ENCODE measurements at places on chromosomes 11 and 22. TPM values are rescaled to one million over a fixed set of nuclear protein-coding genes. Genes with fewer than 3 reads are reported as not detected.

GAB4 gene
- not detected for total RNA-seq

- H3K4me3 ChIP-seq, result no peak overlapping the region
- no peak overlapping the region for H3K27ac ChIP-seq
- no peak for DNase-seq
Observed at GRCh38 chr11:115390441-115390840, 113.8 kb downstream of the CADM1 start.

- no peak for DNase-seq
- peaks cover 33% of the 10 kb centered on the region for H3K36me3 ChIP-seq
- H3K27me3 ChIP-seq, result no peaks in the 10 kb centered on the region
- peaks cover 22% of the 10 kb centered on the region for H3K4me1 ChIP-seq
- no peak overlapping the region for H3K27ac ChIP-seq
Observed at GRCh38 chr11:116953530-116954285, 116.3 kb upstream of the APOA1 start.

DNA sequence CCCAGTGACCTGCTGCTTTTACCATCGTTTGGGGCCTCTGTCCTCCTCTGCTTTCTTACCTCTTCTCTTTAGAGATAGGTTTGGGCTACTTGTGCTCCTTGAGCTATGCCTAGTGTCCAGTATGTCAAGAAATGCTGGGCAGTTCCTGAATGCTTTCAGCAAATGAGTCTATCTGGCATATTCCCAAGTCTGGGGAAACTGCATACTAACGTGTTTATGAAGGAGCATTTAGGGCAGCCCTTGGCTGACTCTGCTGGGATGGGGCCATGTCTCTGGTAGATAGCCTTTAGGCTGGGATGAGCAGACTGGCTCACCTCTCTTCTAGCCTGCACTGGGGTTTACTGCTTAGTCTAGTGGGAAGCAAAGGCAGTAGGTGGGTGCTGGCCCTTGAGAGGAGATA lies 43.7 kb upstream of the SUSD2 start:
- H3K4me3 ChIP-seq, result no peak overlapping the region
- H3K27ac ChIP-seq, result no peak overlapping the region
- peaks cover 29% of the 10 kb centered on the region for H3K4me1 ChIP-seq
- DNase-seq, result no peak

- H3K4me3 ChIP-seq, result peak overlapping the region; percentile 73
- H3K4me1 ChIP-seq, result peaks cover 46% of the 10 kb centered on the region
- H3K36me3 ChIP-seq, result peaks cover 45% of the 10 kb centered on the region
Observed at GRCh38 chr11:83063073-83063754, 8.5 kb downstream of the RAB30 start.

DNA sequence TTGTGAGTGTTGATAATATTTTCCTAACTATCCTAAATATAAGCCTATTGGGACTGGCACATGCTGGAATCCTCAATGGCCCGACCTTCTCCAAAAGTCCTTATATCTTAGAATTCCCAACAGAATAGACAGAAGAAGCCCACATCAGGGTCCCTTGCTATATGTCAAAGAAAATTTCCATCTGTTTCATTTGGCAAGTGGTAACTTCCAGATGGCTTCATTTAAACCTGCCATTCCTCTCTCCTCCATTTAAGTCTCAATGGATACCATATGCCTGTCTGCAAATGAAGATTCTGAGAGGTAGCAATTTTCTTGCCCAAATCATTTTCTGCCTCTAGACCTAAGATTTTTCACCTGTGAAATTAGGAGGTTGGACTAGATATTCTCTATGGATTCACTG lies 73.1 kb upstream of the KCNA4 start:
- H3K4me3 ChIP-seq, result no peak overlapping the region
- no peaks in the 10 kb centered on the region for H3K4me1 ChIP-seq
- H3K27me3 ChIP-seq, result no peaks in the 10 kb centered on the region
- no peak overlapping the region for H3K27ac ChIP-seq

PITPNM1 gene
- 120 TPM for total RNA-seq

GRCh38 chr11:15651033-15651432 lies 536.3 kb downstream of the INSC start:
- H3K27me3 ChIP-seq, result peaks cover 19% of the 10 kb centered on the region
- no peak overlapping the region for H3K27ac ChIP-seq
- H3K36me3 ChIP-seq, result no peaks in the 10 kb centered on the region
- no peak for DNase-seq
- no peak overlapping the region for H3K4me3 ChIP-seq

DNA sequence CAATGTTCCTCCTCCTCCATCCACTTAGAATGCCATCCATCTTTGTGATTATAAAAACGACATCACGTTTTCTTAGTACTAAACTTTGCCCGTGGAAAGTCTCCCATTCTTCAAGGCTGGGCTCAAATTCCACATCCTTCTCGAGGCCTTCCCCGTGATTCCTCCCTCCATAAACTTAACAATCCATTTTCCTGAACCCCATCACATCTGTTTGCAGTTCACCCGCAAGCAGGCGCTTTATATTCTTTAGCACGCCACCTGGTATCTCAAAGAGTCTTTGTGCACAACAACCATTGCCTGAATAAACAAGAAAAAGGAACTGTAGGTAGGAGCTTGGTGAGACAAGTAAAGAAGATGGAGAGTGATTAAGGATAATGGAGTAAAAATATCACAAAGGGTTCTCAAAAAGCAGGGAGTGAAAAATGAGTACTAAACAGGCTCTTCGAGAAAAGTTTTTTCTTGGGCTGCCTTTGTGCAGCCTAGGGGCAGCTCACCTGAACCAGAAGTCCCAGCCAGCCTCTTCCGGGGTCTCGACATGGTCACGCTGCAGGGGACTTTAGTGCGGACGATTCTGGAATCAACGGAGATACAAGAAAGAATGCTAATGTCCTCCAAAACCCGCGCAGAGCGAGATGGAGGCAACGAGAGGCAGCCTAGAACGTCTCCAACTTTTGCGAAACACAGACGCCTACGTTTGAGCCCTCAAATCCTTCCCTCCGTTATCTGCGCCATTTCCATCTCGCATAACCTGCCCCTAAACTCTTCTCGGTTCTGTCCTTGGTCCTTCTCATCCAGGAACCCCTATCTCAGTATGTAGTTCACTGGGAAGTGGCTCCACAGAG lies 585 bp downstream of the THYN1 start:
- peak overlapping the region; percentile 85 for H3K27ac ChIP-seq
- peak; percentile 30 for DNase-seq
- H3K27me3 ChIP-seq, result no peaks in the 10 kb centered on the region

GRCh38 chr22:48376936-48377712 lies 1450.5 kb downstream of the BRD1 start:
- DNase-seq, result no peak
- H3K4me1 ChIP-seq, result no peaks in the 10 kb centered on the region
- no peaks in the 10 kb centered on the region for H3K36me3 ChIP-seq

DNA sequence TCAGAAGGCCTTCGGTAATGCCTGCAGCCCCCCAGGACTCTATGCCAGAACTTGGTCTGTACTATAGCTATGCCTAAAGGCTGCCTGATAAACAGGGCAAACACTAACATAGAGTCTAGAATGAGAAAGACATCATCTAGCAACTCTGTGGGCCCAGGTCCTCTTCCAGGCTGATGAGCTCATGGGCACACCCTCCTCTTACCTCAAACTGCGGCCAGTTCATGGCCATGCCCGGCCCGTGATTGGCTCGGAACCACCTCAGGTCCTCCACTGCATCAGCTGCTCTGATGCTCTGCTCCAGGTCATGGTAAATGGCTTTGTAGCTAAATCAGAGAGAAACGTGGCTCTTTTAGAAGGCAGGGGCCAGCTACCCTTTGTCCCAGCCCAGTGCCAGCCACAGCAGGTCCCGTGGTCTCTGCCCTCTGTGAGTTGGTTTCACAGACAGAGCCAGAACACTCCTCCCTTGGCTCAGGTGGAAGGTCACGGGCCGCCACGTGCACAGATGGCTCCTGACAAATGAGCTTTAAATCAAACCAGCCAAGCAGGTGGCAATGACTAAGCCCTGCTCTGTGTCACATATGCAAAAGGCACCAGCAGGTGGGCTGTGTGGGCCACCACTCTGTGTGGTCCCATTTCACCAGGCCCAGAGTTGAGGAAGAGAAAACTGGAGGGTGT lies 25.0 kb upstream of the ARFGAP3 start:
- no peak overlapping the region for H3K27ac ChIP-seq
- H3K4me3 ChIP-seq, result no peak overlapping the region
- H3K4me1 ChIP-seq, result no peaks in the 10 kb centered on the region
- peaks cover 7% of the 10 kb centered on the region for H3K36me3 ChIP-seq
- DNase-seq, result no peak

DNA sequence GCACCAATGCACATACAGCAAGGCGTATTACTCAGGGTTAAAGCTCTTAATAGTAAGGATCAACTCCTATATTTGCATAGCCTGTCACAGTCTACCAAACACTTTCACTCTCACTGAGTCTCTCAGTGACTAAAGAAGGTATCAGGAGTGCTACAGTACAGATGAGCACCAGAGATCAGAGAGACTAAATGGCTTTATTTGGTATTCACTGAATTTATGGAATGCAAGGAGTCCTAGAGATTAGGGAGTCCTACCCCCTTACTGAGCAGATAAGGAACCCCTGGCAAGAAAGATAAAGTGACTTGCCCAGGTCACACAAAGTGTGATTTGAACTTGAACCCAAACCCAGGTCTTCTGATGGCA lies 396.4 kb upstream of the CCDC90B start:
- H3K4me3 ChIP-seq, result no peak overlapping the region
- H3K36me3 ChIP-seq, result no peaks in the 10 kb centered on the region
- DNase-seq, result no peak
- no peaks in the 10 kb centered on the region for H3K27me3 ChIP-seq
- H3K27ac ChIP-seq, result no peak overlapping the region

EXT2 gene
- 35.1 TPM for total RNA-seq
